ENCODE measurements at places on chromosomes 1 and 21. TPM values are rescaled to one million over a fixed set of nuclear protein-coding genes. Genes with fewer than 3 reads are reported as not detected.

Gene CNIH3
- not detected for total RNA-seq

Gene SZRD1
- total RNA-seq = 59.4 TPM

- no peaks in the 10 kb centered on the region for H3K4me1 ChIP-seq
- H3K27ac ChIP-seq = peak within 1 kb of the TSS; percentile 20
- no peak for DNase-seq
- H3K36me3 ChIP-seq = no peaks in the 10 kb centered on the region
- no peak within 1 kb of the TSS for H3K4me3 ChIP-seq
Observed at GRCh38 chr1:86546787-86547221, at the start of gene CLCA4. TSS of gene CLCA4 (plus strand) at chr1:86547078. CDS start at chr1:86547120, 42 bp downstream.

Gene PTGER3
- total RNA-seq = 60.8 TPM

- H3K27ac ChIP-seq = no peak overlapping the region
- no peak overlapping the region for H3K4me3 ChIP-seq
- DNase-seq = no peak
- no peaks in the 10 kb centered on the region for H3K4me1 ChIP-seq
- peaks cover 10% of the 10 kb centered on the region for H3K27me3 ChIP-seq
Observed at GRCh38 chr1:47637111-47637685, 199.4 kb downstream of the FOXD2 start.

DNA sequence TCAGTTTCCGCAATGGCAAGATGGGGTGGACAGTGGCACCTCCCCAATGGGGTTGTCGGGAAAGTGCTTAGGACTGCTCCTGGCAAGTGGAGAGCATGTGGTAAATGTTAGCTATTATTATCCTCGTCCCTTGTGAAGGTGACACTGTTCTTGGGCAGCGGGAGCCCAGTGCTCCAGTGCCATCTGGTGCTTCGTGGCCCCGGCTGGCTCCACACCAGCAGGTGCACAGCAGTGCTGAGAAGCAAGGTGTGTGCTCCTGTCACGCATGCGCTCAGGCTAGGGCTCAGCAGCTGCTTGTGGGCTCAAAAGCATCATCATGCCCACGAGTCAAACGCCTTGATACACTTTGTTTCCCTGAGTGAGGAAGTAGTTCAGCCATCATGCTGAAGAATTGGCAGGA lies 24.9 kb upstream of the KCNC4 start:
- no peak overlapping the region for H3K4me3 ChIP-seq
- peaks cover 13% of the 10 kb centered on the region for H3K4me1 ChIP-seq
- no peak for DNase-seq
- no peaks in the 10 kb centered on the region for H3K36me3 ChIP-seq

DNA sequence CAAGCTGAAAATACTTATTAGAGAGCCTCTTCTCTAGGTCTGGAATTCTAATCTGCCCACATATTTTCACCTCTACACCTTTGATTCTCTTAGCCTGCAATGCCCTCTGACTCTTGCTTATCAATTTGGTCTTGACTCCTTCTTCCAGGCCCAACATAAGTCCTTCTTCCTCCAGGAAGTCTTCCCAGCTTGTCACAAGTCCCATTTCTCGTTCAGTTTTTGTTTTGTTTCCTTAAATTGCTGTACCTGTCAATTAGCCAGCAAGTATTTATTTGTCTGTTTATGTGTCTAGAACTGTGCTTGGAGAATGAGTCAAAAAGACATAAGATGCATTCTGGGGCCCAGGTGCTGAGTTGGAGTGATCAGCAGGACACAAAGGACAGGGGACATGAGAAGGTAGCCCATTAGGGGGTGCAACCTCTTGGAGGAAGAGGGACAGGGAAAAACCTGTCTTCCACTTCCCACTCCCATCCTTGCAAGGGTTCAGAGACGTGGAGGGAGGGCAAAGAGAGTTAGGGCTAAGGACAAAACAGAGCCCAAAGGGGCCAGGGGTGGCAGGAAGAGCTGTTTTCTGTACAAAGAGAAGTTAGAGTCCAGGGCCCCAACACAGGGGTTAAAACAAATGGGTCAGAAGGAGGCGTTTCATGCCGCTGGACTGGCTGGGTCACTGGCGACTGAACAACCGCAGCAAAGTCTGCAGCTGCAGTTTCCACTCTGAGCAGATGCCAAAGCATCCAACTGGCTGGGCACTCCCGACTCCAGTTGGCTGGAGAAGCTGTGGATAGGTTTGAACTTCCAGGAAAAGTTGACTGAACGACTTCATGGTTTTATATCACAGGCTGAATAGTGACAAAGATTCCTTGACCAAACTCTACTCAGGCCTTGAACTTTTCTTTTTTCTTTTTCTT lies 10.7 kb upstream of the CNR2 start:
- H3K36me3 ChIP-seq = no peaks in the 10 kb centered on the region
- H3K4me1 ChIP-seq = peaks cover 9% of the 10 kb centered on the region
- no peaks in the 10 kb centered on the region for H3K27me3 ChIP-seq
- no peak overlapping the region for H3K4me3 ChIP-seq
- DNase-seq = no peak

GRCh38 chr21:27564684-27565301 lies 597.9 kb upstream of the ADAMTS5 start:
- H3K27me3 ChIP-seq = no peaks in the 10 kb centered on the region
- H3K4me3 ChIP-seq = no peak overlapping the region
- no peak for DNase-seq

Gene ATP1A1
- total RNA-seq = 558 TPM

- no peak overlapping the region for H3K27ac ChIP-seq
- H3K4me1 ChIP-seq = no peaks in the 10 kb centered on the region
- H3K36me3 ChIP-seq = no peaks in the 10 kb centered on the region
- no peak for DNase-seq
- H3K27me3 ChIP-seq = no peaks in the 10 kb centered on the region
Observed at GRCh38 chr1:231827337-231828105, 200.9 kb downstream of the DISC1 start.

DNA sequence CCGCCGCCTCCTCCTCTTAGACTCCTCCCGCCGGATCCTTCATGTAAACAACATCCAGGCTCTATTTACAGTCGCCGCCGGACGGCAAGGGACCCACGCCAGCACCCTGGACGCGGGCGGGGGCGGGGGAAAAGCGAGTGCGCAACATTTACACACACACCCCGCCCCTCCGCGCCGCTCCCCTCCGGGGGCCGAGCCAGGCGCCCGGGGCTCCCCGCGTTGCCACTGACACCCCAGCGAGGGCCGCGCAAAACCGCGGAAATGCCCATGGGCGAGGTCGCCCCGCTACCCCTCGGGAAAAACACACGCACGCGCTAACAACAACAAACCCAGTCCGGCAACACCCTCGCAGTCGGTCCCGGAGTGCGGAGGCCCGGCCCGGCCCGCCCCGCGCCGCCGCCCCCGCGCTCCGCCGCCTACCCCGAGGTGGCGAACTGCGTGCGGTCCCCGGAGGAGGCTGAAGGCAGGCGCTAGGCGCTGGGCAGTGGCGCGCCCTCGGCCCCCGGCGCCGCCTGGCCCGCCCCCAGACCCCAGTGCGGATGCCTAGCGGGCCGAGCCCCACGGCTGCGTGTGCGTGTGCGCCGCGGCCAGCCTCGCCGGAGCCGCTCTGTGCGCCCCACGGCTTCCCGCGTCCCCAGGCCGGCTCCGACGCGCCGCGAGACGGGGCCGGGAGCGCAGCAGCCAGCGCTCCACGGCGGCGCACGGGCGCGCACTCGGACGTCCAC lies 81.1 kb upstream of the AK4 start:
- H3K27ac ChIP-seq = peak overlapping the region; percentile 100
- no peaks in the 10 kb centered on the region for H3K36me3 ChIP-seq
- peak overlapping the region; percentile 79 for H3K4me3 ChIP-seq
- H3K4me1 ChIP-seq = peaks cover 46% of the 10 kb centered on the region
- no peaks in the 10 kb centered on the region for H3K27me3 ChIP-seq

Gene APH1A
- total RNA-seq = 141 TPM

Gene TOR1AIP2
- total RNA-seq = 72.3 TPM

- no peaks in the 10 kb centered on the region for H3K36me3 ChIP-seq
- H3K27ac ChIP-seq = no peak overlapping the region
- H3K27me3 ChIP-seq = no peaks in the 10 kb centered on the region
- no peak for DNase-seq
Observed at GRCh38 chr1:203600782-203601513, 25.7 kb upstream of the ATP2B4 start.

- no peak overlapping the region for H3K27ac ChIP-seq
- H3K4me3 ChIP-seq = no peak overlapping the region
- H3K27me3 ChIP-seq = no peaks in the 10 kb centered on the region
- H3K36me3 ChIP-seq = peaks cover 24% of the 10 kb centered on the region
- no peaks in the 10 kb centered on the region for H3K4me1 ChIP-seq
Observed at GRCh38 chr1:232468249-232468648, 161.7 kb downstream of the SIPA1L2 start.

GRCh38 chr1:76955652-76956051 lies 88.4 kb downstream of the ST6GALNAC5 start:
- H3K4me1 ChIP-seq = no peaks in the 10 kb centered on the region
- no peaks in the 10 kb centered on the region for H3K27me3 ChIP-seq
- H3K4me3 ChIP-seq = no peak overlapping the region
- no peaks in the 10 kb centered on the region for H3K36me3 ChIP-seq

DNA sequence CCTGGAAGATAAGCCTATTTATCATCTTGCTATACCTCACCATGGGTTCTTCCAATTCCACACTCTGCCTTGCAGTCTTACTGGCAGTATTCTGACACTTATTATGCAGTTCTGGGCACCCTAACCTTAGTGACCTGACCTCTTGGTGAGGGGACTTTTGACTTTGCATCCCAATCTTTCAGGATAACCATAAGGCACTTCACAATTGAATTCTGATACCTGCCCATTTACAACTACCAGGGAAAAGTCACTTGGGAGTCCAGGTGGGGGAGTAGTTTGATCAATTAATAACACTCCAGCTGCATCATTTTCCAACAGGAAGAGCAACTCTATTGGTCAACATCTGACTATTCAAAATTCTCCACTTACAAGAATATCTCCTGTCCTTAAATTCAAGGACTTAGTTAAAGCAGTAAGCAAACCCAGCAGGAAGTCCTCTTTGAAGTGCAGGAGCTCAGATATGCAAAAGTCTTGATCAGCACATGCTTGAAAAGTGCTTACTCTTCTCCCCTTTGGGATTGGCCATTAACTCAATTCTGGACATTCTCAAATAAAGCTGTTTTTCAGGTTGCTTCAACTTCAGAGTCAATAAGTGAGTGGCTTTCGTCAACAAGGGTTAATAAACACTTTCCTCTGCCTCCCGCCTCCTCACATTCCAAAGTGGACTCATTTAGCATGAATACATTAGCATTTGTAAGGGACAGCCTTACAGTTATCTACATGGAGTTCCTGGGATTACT lies 177.4 kb upstream of the NRIP1 start:
- DNase-seq = no peak
- H3K36me3 ChIP-seq = no peaks in the 10 kb centered on the region

Gene LAD1
- total RNA-seq = 207 TPM

Gene LINGO4
- 2.7 TPM for total RNA-seq

GRCh38 chr1:169348383-169349036 lies 19.1 kb downstream of the NME7 start:
- H3K4me3 ChIP-seq = no peak overlapping the region
- no peaks in the 10 kb centered on the region for H3K4me1 ChIP-seq
- H3K27ac ChIP-seq = no peak overlapping the region
- no peaks in the 10 kb centered on the region for H3K36me3 ChIP-seq

DNA sequence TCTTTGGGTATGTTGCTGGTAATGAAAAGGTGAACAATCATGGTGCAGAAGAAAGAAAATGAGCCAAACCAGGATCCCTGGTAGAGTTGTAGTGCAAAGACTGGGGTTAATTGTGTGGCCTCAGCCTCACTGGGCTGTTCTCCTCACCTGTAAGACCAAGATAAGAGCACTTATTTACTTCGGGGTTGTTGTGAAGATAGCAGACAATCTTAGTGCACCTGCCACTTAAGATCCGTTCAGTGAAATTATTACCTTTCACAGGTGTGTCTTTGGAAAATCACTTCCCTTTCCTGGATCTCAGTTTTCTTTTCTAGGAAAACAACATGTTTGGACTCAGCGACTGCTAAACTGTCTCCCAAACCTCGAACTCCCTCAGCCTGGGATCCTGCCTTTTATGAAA lies 1.3 kb upstream of the FGGY start:
- peaks cover 29% of the 10 kb centered on the region for H3K4me1 ChIP-seq
- no peak for DNase-seq
- peak overlapping the region; percentile 57 for H3K4me3 ChIP-seq
- no peaks in the 10 kb centered on the region for H3K27me3 ChIP-seq
- H3K27ac ChIP-seq = peak overlapping the region; percentile 95

All from suprapubic skin (tissue), 4 donors.